ENCODE measurements at places on chromosomes 7 and 10. TPM values are rescaled to one million over a fixed set of nuclear protein-coding genes. Genes with fewer than 3 reads are reported as not detected.

Gene CYP2W1
- not detected for total RNA-seq

Gene PON2
- 139 TPM for total RNA-seq

Gene MRPS33
- total RNA-seq, result 20.4 TPM

Gene DGKB
- total RNA-seq, result not detected

Gene ADCYAP1R1
- under 0.01 TPM for total RNA-seq

Gene CCL26
- total RNA-seq, result not detected

Gene PHF14
- total RNA-seq, result 24.3 TPM

Gene PDGFA
- 53.9 TPM for total RNA-seq

Gene OR2A7
- total RNA-seq, result under 0.01 TPM

Gene SMKR1
- 0.13 TPM for total RNA-seq

Gene WDR86
- total RNA-seq, result not detected

Gene RARRES2
- total RNA-seq, result 0.51 TPM

Gene RADIL
- total RNA-seq, result 1.7 TPM

Gene ZNF488
- 0.13 TPM for total RNA-seq

Gene SLC29A4
- 2.1 TPM for total RNA-seq

Gene NAT16
- not detected for total RNA-seq

Gene TNRC18
- 16.6 TPM for total RNA-seq

Gene NYAP1
- 2.1 TPM for total RNA-seq

Gene MYL10
- not detected for total RNA-seq

Gene UTF1
- not detected for total RNA-seq

Gene TLX1
- not detected for total RNA-seq

Gene SORCS3
- not detected for total RNA-seq

Gene ACTL6B
- total RNA-seq, result not detected

Gene TWIST1
- not detected for total RNA-seq

Gene CALY
- not detected for total RNA-seq

Gene AKR1C4
- total RNA-seq, result 0.13 TPM

Gene OR2A5
- not detected for total RNA-seq

Gene CCDC3
- total RNA-seq, result 1.5 TPM

Gene AGAP4
- total RNA-seq, result 1.8 TPM

Gene LBX1
- total RNA-seq, result not detected

Gene MYO1G
- total RNA-seq, result under 0.01 TPM

Gene FEZF1
- not detected for total RNA-seq

Gene OPN4
- total RNA-seq, result not detected

Gene PON3
- 0.13 TPM for total RNA-seq

Gene ACSL5
- 59.9 TPM for total RNA-seq

Gene IFIT2
- 27.3 TPM for total RNA-seq

Gene MYH16
- 0.13 TPM for total RNA-seq

Gene PRF1
- not detected for total RNA-seq

Gene GCK
- 0.38 TPM for total RNA-seq

Gene CH25H
- total RNA-seq, result 3.6 TPM

Gene CLDN15
- 3.2 TPM for total RNA-seq

Gene CACUL1
- 22.1 TPM for total RNA-seq

Gene EPO
- total RNA-seq, result not detected
